ENCODE measurements at places on chromosomes 12 and 14. TPM values are rescaled to one million over a fixed set of nuclear protein-coding genes. Genes with fewer than 3 reads are reported as not detected.

The TSPAN19 gene
- polyA plus RNA-seq, result 0.09 TPM

The KLRC2 gene
- 0.07 TPM for polyA plus RNA-seq

The HOTAIR gene
- polyA plus RNA-seq, result 0.33 TPM

The KRT8 gene
- polyA plus RNA-seq, result 391 TPM

The ABCC9 gene
- not detected for polyA plus RNA-seq

The RERG gene
- polyA plus RNA-seq, result not detected

The FLRT2 gene
- 32.7 TPM for polyA plus RNA-seq

The CLEC14A gene
- not detected for polyA plus RNA-seq

The DTX1 gene
- 0.01 TPM for polyA plus RNA-seq

The SPIC gene
- polyA plus RNA-seq, result not detected

The KLRK1 gene
- not detected for polyA plus RNA-seq

The WNT1 gene
- polyA plus RNA-seq, result not detected

The CISTR gene
- polyA plus RNA-seq, result not detected

The SPATS2 gene
- 35.2 TPM for polyA plus RNA-seq

Measured in mammary epithelial cell (primary cell).